Natural killer cell (primary cell): ENCODE measurements at places on chromosomes 6 and 20. TPM values are rescaled to one million over a fixed set of nuclear protein-coding genes. Genes with fewer than 3 reads are reported as not detected.

Gene ADAM33
- total RNA-seq, result not detected

Gene PRPF6
- 63.0 TPM for total RNA-seq

Gene LMBRD1
- 43.1 TPM for total RNA-seq

Gene GTSF1L
- not detected for total RNA-seq

Gene VIP
- not detected for total RNA-seq
